Activated T-helper 1 cell treated with anti-CD3 and anti-CD28 coated beads, Interleukin-12 subunit alpha, Interleukin-12 subunit beta, Interleukin-2, Interleukin-4 antibody, amounts not matched to agents 30 ng/mL and 10 ng/mL and 1 ng/mL, durations not matched to agents 14 hours and 24 hours and 36 hours (primary cell): ENCODE measurements at places on chromosomes 12 and 14.

GRCh38 chr14:90871605-90872233 is 55.5 kb upstream of the TTC7B start:
- peaks cover 27% of the 10 kb centered on the region for H3K36me3 ChIP-seq
- H3K4me3 ChIP-seq = no peak overlapping the region
- H3K27ac ChIP-seq = no peak overlapping the region
- H3K4me1 ChIP-seq = peaks cover 7% of the 10 kb centered on the region
- no peak for DNase-seq

GRCh38 chr12:95402096-95402495 is 71.9 kb upstream of the METAP2 start:
- DNase-seq = no peak
- H3K27ac ChIP-seq = no peak overlapping the region
- H3K27me3 ChIP-seq = peaks cover 3% of the 10 kb centered on the region
- no peaks in the 10 kb centered on the region for H3K36me3 ChIP-seq
- peaks cover 5% of the 10 kb centered on the region for H3K4me1 ChIP-seq

DNA sequence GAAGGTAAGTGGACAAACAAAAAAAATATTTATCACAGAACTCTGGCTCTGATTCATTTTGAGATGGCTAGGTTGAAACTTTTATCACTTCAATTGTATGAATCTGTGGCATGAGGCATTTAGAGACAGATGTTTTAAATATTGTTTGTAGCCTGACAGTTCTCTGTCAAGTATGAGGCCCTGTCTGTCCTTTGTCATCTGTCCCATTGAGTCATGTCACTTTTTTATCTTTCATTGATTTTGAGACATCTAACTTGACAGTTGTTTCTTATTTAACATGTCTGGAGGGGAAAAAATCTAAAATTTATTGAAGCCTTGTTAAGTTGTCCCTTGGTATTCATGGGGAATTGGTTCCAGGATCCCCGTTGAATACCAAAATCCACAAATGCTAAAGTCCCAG is 829.5 kb downstream of the FSCB start:
- no peaks in the 10 kb centered on the region for H3K4me1 ChIP-seq
- DNase-seq = no peak
- H3K27me3 ChIP-seq = no peaks in the 10 kb centered on the region

DNA sequence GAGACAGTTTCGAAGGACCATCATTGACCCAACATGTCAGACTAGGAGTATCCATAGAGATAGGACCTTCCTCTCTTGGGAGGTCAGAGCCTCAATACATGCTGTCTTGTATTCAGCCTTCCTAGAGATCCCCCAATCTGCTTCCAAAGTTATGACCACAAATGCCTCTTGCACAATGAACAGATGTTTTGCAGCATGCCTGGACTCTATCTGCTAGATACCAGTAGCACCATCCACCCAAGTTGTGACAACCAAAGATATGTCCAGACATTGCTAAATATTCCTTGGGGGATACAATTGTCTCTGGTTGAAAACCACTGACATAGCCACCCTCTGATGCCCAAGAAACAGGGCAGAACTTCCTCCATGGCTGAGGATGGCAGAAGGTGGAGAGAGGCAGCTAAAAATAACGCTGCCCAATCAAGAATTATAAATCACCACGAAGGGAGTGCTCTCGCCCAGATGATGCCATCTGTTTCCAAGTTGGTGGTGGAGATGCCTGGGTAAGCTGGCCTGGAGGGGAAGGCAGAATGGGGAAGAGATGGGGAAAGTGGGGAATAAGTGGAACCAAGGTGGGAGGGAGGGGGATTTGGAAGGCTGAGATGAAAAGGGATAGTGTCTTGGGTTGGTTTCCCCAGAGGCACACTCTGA is 42.9 kb upstream of the NOS1 start:
- no peak overlapping the region for H3K4me3 ChIP-seq
- no peak for DNase-seq
- H3K27me3 ChIP-seq = no peaks in the 10 kb centered on the region
- H3K4me1 ChIP-seq = no peaks in the 10 kb centered on the region

DNA sequence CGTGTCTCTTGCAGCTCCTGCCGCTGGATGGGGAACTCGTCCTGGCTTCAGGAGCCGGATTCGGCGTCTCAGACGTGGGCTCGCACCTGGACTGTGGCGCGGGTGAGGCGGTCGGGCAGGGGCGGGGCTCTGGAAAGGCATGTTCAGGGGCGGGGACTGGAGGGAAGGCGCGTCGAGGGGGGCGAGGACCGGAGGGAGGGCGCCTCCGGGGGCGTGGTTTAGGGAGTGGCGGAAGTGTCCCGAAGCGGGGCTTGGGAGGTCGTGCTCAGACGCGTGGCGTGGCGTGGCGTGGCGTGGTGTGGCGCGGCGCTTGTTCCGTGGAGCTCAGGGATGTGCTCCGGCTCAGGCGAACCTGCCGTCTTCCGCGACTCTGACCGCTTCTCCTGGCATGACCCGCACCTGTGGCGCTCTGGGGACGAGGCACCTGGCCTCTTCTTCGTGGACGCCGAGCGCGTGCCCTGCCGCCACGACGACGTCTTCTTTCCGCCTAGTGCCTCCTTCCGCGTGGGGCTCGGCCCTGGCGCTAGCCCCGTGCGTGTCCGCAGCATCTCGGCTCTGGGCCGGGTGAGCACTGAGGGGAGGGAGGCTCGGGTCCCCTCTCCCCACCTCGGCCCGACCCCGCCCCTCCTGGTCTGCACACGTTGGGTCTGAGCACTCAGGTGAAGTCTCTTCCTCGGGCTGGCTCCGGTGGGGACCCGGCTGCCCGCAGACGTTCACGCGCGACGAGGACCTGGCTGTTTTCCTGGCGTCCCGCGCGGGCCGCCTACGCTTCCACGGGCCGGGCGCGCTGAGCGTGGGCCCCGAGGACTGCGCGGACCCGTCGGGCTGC is 6.2 kb downstream of the AMN start:
- peak; percentile 51 for DNase-seq
- peaks cover 43% of the 10 kb centered on the region for H3K27me3 ChIP-seq
- H3K4me3 ChIP-seq = peak overlapping the region; percentile 30
- no peak overlapping the region for H3K27ac ChIP-seq
- H3K36me3 ChIP-seq = no peaks in the 10 kb centered on the region

- H3K27me3 ChIP-seq = no peaks in the 10 kb centered on the region
- no peaks in the 10 kb centered on the region for H3K36me3 ChIP-seq
- H3K27ac ChIP-seq = no peak overlapping the region
Observed at GRCh38 chr14:37061697-37062096, 110.7 kb downstream of the SLC25A21 start.

GRCh38 chr14:69772082-69773017 is 5.4 kb downstream of the SRSF5 start:
- no peak for DNase-seq
- peaks cover 72% of the 10 kb centered on the region for H3K4me1 ChIP-seq
- no peak overlapping the region for H3K4me3 ChIP-seq
- H3K27ac ChIP-seq = no peak overlapping the region

DNA sequence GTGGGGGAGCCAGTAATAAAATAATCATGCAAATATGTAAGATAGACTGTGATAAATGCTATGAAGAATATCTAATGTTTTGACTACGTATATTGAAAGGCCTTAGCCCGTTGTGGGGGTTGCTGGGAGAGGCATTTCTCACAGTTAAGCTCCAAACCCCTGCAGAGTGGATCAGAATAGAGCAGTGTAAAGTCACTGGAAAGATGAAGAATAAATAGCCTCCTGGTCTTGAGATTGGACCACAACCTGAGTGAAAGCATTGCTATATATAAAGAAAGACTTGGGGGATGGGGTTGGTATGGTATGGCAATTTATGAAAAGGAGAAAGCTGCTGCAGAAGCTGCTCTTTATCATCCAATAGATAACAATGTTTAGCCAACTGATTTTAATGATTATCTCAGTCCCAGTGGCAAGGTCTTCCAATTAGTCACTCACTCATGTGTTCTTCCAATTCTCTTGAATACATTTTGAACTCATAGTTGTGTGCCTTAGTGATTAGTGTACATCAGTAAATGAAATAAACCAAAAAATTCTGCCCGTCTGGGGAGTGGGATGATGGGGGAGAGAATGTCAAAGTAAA is 10.2 kb downstream of the PLEKHA5 start:
- no peak overlapping the region for H3K4me3 ChIP-seq
- no peak overlapping the region for H3K27ac ChIP-seq
- H3K36me3 ChIP-seq = no peaks in the 10 kb centered on the region

- peaks cover 3% of the 10 kb centered on the region for H3K4me1 ChIP-seq
- H3K27ac ChIP-seq = no peak overlapping the region
- H3K4me3 ChIP-seq = no peak overlapping the region
- no peaks in the 10 kb centered on the region for H3K27me3 ChIP-seq
- H3K36me3 ChIP-seq = peaks cover 17% of the 10 kb centered on the region
Observed at GRCh38 chr12:42201063-42201462, 37.0 kb downstream of the YAF2 start.

- no peak overlapping the region for H3K27ac ChIP-seq
- no peaks in the 10 kb centered on the region for H3K27me3 ChIP-seq
- peaks cover 11% of the 10 kb centered on the region for H3K36me3 ChIP-seq
- peaks cover 49% of the 10 kb centered on the region for H3K4me1 ChIP-seq
- no peak overlapping the region for H3K4me3 ChIP-seq
Observed at GRCh38 chr14:87990682-87991081, 2.3 kb downstream of the GALC start.

GRCh38 chr12:78870539-78870938 is 6.0 kb downstream of the SYT1 start:
- no peaks in the 10 kb centered on the region for H3K36me3 ChIP-seq
- no peak for DNase-seq
- H3K4me1 ChIP-seq = no peaks in the 10 kb centered on the region
- no peak overlapping the region for H3K4me3 ChIP-seq
- no peak overlapping the region for H3K27ac ChIP-seq

- no peaks in the 10 kb centered on the region for H3K27me3 ChIP-seq
- no peaks in the 10 kb centered on the region for H3K4me1 ChIP-seq
- no peak overlapping the region for H3K27ac ChIP-seq
- no peak for DNase-seq
Observed at GRCh38 chr12:20434996-20435395, 66.7 kb downstream of the PDE3A start.

DNA sequence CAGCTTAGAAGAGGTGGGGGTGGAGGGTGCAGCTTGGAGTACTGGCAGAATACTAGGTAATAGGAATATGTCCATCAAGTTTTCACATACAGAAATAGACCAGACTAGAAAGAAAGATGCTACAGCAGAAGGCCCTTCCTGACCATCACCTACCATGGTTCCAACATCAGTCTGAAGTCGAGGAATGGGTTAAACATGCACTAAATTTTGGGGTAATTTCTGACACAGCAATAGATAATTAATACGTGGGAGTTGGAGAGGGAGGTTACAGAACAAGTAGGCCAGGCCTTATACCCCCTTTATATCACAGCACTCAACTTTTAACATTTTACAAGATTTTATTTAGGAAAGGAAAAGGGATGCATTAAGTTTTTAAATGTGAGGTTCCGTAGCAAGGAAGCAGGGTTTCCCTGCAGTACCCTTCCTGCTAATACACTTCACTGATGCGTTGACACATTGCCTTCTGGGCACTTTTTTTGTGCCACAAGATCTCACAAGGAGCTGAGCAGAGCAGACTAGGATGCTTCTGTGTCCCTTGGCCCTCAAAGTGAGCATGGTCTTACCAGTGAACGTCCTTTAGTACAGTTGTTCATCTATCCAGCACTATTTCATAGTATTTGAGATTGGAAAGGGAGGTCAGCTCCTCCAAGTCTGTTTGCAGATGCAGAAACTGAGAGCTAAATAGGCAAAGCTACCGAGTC is 50.8 kb downstream of the EID3 start:
- H3K27me3 ChIP-seq = no peaks in the 10 kb centered on the region
- H3K27ac ChIP-seq = no peak overlapping the region
- H3K4me1 ChIP-seq = peaks cover 7% of the 10 kb centered on the region
- no peak for DNase-seq
- H3K36me3 ChIP-seq = peaks cover 20% of the 10 kb centered on the region
- H3K4me3 ChIP-seq = no peak overlapping the region

DNA sequence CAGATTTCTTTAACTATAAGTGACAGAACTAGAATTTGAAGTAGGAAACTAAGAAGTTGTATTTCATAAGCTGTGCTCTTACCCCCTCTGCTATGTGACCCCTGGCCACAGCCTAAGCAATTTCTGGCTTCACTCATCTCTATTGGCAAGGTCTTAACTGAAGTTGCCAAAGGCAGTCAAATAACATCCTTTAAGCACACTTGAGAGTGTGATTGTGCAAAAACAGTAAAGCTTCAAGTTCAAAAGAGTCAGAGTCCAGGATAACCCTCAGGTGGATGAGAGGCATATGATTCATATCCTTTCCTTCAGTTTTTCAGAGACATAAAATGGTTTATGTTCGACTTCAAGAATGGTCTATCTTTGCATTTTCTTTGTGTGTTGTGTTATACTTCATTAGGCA is 45.2 kb downstream of the GRIP1 start:
- no peak for DNase-seq
- no peaks in the 10 kb centered on the region for H3K27me3 ChIP-seq
- H3K27ac ChIP-seq = no peak overlapping the region
- H3K4me3 ChIP-seq = no peak overlapping the region
- no peaks in the 10 kb centered on the region for H3K4me1 ChIP-seq
- no peaks in the 10 kb centered on the region for H3K36me3 ChIP-seq

GRCh38 chr12:50411051-50411660 is 10.5 kb downstream of the LARP4 start:
- no peaks in the 10 kb centered on the region for H3K27me3 ChIP-seq
- no peak overlapping the region for H3K27ac ChIP-seq
- H3K4me3 ChIP-seq = no peak overlapping the region
- peaks cover 9% of the 10 kb centered on the region for H3K36me3 ChIP-seq
- no peak for DNase-seq

GRCh38 chr12:46218322-46219095 is 50.3 kb downstream of the SLC38A1 start:
- H3K36me3 ChIP-seq = peaks cover 55% of the 10 kb centered on the region
- no peaks in the 10 kb centered on the region for H3K27me3 ChIP-seq
- peaks cover 97% of the 10 kb centered on the region for H3K4me1 ChIP-seq
- peak overlapping the region; percentile 68 for H3K4me3 ChIP-seq

DNA sequence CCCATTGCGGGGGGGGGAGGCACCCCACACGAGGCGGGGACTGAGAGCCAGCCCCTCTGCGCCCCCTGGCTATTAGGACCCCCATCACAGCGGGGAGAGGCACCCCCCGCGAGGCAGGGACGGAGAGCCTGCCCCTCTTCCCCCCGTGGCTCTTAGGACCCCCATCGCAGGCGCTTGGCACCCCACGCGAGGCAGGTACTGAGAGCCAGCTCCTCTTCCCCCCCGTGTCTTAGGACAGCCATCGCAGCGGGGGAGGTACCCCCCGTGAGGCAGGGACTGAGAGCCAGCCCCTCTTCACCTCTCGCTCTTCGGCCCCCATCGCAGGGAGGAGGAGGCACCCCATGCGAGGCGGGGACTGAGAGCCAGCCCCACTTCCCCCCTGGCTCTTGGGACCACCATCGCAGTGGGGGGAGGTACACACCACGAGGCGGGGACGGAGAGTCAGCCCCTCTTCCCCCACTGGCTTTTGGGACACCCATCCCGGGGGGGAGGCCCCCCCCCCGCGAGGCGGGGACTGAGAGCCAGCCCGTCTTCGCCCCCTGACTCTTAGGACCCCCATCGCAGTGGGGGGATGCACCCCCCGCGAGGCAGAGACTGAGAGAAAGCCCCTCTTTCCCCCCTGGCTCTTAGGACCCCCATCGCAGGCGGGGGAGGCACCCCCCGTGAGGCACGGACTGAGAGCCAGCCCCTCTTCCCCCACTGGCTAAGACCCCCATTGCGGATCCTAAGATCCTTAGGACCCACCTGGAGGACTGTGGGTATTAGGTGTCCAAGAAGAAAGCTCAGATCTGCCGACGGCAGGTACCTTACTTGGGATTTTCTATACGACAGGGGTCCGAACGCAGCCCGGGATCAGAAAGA is 198.6 kb upstream of the PZP start:
- peaks cover 2% of the 10 kb centered on the region for H3K36me3 ChIP-seq
- no peaks in the 10 kb centered on the region for H3K27me3 ChIP-seq
- no peak for DNase-seq

GRCh38 chr14:34214961-34215360 is 247.1 kb downstream of the SPTSSA start:
- H3K4me3 ChIP-seq = no peak overlapping the region
- peaks cover 5% of the 10 kb centered on the region for H3K27me3 ChIP-seq
- H3K36me3 ChIP-seq = no peaks in the 10 kb centered on the region
- H3K27ac ChIP-seq = no peak overlapping the region
